Islet precursor cell (in vitro differentiated cells): ENCODE measurements at places on chromosomes 6 and 20.
A peak's percentile ranks its signal among the peaks of the same experiment; 100 is the strongest.

DNA sequence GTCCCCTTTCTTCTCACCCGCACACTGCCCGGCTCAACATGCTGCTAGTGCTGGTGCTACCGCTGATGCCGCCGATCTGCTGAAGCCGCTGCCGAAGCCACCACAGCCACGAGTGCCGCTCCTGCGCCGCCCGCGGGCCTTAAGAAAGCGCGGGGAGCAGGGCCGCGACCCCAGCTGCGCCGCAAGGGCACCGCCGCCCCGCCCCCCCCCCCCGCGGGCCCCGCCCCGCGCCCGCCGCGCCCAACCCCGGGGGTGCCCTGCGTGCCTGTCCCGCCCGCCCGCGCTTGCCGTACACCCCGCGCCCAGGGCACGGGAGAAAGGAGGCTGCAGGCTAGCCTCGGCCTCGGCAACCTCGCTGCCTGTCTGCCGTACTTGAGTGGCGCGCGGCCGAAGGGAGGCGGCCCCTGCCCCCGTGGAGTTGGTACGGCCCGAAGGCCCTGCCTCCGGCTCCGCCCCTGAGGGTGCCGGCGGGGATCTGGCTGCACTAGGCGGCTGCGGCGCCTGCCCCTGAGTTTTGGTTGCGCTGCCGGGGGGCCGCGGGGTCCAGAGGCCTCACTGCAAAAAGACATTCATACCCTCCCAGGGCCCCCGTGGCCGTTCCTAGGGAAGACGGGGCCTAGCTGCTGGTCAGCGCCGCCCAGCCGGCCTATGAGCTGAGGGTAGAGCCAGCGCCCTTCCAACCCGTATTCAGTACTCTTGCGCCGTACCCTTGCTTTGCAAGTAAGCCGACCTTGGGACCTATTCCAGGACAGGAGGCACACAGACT lies at the start of gene SOD2:
Gene SOD2, minus strand, starts transcription at position 114 of the 766 bp plus-strand sequence. Its CDS starts 74 bp downstream, at position 40.
- peak; percentile 94 for DNase-seq

DNA sequence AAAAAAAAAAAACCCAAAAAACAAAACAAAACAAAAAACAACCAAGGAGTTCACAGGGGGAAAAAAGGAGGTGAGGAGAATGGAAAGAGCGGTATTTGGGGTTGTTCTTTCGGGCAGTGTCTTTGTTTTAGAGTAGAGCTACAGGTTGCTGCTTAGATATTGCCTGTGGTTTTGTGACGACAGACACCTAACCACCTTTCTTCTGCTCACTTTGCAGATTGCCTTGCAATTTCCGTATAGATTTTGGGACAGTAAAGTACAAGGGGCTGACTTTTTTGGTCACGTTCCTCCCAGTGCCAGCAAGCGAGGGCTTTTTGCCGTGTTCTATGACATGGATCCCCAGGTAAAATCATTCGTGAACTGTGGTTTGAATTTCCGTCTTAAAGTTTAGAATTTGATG lies 50.9 kb downstream of the DEK start:
- no peak for DNase-seq

- DNase-seq: peak; percentile 82
Measured at GRCh38 chr6:37483917-37484785, 15.5 kb downstream of the CCDC167 start.

- DNase-seq: no peak
Measured at GRCh38 chr6:46184114-46184513, 13.3 kb upstream of the ENPP5 start.

DNA sequence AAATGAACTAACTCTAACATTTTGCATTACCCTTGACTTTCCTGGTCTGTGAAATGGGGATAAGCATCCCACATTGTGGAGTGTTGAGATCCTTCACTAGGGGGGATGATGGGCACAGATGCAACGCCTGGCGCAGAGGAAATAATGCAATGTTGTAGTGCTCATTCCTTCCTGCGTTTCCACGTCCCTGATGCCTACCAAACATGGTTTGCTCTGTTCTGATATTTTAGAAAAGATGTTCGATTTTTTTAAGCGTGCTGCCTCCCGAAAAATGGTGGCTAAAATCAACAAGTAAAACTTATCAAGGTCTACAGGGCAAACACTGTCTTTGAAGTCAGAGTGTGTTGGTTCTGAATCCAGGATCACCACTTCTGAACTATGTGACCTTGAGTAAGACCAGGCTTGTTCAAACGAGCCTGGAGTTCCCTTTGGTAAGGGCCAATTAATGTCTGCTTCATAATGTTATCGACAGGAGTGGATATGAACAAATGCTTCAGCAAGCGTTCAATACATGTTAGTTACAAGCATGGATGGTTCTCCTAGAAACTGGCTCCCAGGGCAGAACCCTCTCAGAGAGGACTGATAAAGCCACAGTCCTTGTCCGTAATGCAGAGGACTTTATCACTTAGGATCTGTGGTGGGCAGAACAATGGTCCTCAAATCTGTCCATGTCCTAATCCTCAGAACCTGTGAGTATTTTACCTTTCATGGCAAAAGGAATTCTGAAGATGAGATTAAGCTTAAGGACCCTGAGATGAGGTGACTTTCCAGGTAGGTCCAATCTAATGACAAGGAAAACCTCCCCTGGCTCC lies 44.7 kb downstream of the SLC22A23 start:
- DNase-seq: no peak

DNA sequence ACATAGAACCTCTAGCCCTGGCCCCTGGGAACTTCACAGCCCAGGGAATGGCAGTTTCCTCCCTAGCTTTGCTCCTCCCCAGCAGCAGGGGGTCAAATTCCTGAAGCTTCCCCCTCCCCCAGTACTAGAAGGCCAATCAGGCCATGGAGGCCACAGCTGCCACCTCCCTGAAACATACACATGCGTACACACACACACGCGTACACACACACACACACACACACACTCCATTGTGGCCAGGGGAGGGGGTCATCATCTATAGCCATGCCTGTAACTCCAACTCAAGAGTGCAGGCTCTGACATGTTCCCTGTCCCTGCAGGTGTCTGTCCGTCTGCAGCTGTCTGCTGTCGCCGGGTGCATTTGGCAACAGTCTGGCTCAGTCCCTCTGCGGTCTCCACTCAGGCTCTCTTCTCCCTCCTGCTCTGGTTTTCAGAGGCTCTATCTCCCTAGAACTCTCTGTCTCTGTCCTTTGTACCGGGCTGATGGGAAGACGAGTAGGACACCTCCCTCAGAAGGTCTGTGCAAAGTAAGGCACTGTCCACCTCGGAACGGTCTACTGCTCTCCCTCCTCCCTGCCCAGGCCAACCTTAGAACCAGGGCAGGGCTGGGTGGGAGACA lies 1.4 kb downstream of the LRFN2 start:
- DNase-seq: peak; percentile 56

DNA sequence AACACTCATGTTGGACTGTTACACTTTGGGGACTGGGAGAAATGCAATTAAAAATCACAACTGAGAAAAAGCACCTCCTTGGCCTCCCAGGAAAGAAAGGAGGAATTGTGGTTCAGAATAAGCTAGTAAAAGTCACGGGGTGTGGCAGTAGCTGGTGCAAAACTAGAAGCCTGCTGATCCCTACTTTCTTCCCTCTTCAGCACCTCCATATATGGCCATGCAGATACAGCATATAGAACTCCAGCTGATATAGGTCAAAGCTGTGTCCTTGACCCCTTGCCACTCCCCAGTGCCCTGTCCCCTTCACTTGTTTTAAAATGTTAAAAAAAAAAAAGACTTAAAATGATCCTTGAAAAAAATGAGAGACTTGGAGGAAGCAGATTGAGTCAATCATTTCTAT lies 5.5 kb upstream of the FLRT3 start:
- DNase-seq: no peak
